Midbrain (tissue), 1 donor: ENCODE measurements at places on chromosomes 6 and 20.

DNA sequence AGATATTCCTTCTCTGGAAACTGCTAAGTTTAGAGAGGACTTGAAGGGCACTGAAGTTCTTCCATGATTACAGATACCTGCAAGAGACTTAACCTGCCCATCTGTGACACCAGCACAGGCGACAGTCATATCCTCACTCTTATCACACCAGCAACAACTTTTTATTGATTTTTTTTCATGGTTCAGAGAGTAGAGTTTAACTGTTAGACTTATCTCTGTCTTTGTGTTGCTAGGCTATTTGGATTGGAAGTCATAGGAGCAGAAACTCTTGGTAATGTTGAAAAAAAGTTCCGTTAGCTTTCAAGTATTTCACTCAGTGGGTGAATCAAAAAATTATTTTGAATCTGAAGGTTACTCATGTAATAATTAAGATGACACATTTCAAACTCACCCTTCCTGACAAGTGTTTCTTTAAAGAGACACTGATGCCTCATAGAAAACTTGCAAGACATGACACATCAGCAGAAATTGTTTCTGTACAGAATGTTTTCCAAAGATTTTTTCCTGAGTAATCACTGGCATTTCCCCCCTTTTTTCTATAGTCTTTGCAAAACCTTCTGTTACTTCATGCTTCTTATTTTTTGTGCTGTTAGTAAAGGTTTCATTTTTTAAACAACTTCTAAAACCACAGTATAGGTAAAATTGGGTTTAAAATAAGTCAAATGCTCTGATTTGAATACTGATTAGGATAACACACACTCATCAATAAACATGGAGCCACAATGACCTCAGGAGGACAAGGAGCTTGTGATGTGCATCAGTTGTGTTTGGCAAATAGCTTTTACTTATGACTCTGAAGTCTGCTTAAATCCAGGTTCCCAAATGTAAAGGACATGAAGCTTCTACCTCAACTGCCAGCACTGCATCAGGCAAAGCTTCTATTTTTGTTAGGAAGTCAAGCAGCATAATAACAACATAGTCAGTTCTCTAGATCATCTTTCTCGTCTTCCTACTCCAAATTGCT is 252.9 kb upstream of the MAN1A1 start:
- no peak for DNase-seq

- DNase-seq, result no peak
These were observed 55.2 kb downstream of the TGM2 start for GRCh38 chr20:38109591-38110524.

- DNase-seq, result no peak
These were observed 177.6 kb upstream of the PHACTR1 start for GRCh38 chr6:12538881-12539357.

GRCh38 chr6:290111-290922 is 2.0 kb upstream of the DUSP22 start:
- no peak for DNase-seq

DNA sequence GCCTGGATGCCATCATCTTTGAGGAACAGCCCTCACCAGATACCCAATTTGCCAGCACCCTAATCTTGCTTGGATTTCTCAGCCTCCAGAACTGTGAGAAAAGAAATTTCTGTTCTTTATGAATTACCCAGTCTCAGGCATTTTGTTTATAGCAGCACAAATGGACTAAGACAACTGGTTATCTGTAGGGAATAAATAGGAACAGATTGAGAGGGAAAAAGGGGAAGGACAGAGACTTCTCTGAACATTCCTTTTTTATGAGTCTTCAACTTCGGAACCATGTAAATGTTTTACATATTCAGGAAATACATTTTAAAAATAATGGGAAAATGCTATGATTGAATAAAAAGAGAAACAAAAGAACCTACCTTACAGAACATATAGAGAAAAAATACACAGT is 20.9 kb downstream of the KCTD20 start:
- DNase-seq, result no peak

- DNase-seq, result peak; percentile 15
These were observed 150.1 kb downstream of the DHX35 start for GRCh38 chr20:39112178-39112743.

GRCh38 chr6:21971541-21971940 is 325.3 kb downstream of the PRL start:
- no peak for DNase-seq

GRCh38 chr6:14634072-14634471 is 516.5 kb downstream of the CD83 start:
- DNase-seq, result no peak

DNA sequence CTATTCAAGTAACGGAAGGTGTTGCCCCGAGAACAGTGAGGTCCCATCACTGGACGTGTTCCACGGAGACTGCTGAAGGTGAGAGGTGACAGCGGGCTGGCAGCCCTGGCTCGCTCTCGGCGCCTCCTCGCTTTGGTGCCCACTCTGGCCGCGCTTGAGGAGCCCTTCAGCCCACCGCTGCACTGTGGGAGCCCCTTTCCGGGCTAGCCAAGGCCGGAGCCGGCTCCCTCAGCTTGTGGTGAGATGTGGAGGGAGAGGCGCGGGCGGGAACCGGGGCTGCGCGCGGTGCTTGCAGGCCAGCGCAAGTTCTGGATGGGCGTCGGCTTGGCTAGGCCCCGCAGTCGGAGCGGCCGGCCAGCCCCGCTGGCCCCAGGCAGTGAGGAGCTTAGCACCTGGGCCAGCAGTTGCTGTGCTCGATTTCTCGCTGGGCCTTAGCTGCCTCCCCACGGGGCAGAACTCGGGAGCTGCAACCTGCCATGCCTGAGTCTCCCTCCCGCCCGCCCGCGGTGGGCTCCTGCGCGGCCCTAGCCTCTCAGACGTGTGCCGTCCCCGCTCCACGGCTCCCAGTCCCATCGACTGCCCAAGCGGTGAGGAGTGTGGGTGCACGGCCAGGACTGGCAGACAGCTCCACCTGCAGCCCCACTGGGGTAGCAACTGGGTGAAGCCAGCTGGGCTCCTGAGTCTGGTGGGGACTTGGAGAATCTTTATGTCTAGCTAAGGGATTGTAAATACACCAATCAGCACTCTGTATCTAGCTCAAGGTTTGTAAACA is 77.6 kb downstream of the RNF182 start:
- DNase-seq, result no peak

DNA sequence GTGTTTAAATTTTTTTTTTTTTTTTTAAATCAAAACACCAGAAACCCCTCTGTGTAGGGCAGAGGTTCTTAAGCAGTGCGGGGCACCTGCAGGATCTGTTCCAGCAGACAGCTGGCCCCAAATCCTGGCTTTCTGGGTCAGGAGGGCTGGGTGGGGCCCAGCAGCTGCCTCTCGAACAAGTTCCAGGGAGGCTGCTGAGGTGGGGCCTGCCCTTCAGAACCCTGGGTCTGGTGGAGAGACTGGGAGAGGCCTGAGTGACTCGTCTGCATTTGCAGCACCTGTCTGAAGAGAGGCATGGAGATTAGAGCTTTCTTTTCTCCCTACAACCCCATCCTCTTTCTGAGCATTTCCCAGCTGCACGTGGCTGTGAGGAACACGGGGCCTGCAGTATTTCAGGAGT is 8.4 kb downstream of the PSMG4 start:
- DNase-seq, result no peak

- DNase-seq, result no peak
These were observed 207.7 kb upstream of the GJE1 start for GRCh38 chr6:141925001-141925400.

GRCh38 chr20:12927489-12927888 is 81.3 kb upstream of the SPTLC3 start:
- DNase-seq, result no peak

DNA sequence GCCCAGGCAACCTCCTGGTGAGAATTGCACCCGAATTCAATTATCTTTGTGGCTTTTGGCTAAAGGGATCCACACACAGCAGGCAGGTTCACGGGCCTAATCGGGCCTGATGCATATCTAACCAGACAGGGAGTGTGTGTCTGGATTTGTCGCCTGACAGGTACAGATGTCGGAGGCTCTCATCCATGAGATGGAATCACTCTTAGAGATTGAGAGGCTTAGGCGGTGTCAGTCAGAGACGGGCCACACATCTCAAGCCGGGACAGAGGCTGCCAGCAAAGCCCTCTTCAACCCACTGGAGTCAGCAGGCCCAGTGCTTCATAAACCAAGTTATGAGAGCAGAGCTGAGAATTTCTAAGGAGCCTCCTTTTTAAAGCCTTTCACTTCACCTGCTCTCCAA is 247.0 kb downstream of the LRFN2 start:
- no peak for DNase-seq

DNA sequence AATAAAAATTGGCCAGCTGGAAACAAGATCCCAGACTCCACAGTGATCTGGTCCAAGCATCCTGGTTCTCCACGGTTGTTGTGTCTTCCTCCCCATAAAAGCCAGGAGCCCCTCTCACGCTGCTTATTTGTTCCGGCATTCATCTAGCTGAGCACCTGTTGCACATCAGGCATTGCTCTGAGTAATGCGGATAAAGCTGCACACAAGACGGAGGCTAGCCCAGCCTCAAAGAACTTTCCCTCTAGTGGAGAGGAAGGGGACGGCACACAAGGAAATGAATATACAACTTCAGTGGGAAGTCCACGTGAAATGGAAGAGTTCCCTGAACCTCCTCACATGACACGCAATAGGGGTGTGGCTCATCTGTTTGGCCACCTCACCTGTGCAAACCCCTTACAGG is 30.3 kb upstream of the NXT1 start:
- no peak for DNase-seq

- no peak for DNase-seq
These were observed 114.3 kb downstream of the DST start for GRCh38 chr6:56528412-56528841.

DNA sequence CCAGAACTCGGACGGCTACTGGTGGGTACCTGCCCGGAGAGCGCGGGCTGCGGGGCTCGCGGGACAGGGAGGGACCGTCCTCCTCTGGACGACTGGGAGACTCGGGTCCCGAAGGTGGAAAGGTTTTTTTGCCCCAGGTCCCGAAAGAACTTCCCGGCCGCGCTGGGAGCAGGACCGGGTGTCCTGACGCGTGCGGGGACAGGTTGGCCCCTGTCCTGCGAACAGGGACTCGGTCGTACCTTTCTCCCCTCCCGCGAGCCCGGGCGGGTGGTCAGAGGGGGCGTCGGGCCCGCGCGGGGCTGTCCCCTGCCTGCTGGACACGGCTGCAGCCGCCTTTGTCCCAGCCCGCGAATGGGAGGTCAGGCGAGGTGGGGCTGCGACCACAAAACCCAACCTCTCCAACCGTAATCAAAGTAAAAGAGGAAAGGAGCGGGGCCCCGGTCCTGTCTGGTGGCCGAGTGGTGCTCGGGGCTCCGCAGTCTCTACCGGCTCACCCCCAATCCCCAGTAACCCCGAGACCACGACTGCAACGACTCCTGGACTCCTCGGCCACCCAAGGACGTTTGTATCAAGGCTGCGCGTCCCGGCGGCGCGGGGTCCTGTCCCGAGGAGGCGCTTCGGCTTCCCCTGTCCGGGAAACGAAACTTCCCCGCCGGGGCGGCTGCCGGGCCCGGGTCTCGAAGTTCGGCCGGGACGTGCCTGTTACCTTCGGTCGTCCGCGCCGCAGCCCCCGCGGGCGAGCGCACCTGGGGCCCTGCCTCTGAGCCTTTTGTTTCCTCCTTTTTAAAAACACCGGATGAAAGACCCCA is 798 bp downstream of the DSP start:
- DNase-seq, result no peak

DNA sequence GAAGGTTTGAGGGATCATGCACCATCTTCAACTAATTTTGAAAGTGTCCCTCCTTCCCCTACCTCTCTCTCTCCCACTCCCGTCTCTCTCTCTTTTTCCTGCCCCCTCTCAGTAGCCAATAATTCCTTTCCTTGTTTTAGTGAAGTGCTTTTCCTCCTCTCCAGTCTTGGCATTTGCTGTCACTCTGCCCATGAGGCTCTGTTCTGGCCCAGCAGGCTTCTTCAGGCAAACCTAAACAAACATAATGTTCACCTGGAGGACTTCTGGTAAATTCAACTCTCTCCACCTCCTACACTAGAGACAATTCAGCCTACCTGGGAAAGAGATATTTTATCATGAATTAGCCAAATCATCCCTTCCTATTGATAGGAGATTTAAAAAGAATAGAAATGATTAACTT is 320.4 kb upstream of the RNF24 start:
- no peak for DNase-seq

- no peak for DNase-seq
These were observed 14.9 kb downstream of the ZBTB2 start for GRCh38 chr6:151376440-151376839.

GRCh38 chr6:138229663-138230179 is 11.4 kb upstream of the PBOV1 start:
- DNase-seq, result no peak

DNA sequence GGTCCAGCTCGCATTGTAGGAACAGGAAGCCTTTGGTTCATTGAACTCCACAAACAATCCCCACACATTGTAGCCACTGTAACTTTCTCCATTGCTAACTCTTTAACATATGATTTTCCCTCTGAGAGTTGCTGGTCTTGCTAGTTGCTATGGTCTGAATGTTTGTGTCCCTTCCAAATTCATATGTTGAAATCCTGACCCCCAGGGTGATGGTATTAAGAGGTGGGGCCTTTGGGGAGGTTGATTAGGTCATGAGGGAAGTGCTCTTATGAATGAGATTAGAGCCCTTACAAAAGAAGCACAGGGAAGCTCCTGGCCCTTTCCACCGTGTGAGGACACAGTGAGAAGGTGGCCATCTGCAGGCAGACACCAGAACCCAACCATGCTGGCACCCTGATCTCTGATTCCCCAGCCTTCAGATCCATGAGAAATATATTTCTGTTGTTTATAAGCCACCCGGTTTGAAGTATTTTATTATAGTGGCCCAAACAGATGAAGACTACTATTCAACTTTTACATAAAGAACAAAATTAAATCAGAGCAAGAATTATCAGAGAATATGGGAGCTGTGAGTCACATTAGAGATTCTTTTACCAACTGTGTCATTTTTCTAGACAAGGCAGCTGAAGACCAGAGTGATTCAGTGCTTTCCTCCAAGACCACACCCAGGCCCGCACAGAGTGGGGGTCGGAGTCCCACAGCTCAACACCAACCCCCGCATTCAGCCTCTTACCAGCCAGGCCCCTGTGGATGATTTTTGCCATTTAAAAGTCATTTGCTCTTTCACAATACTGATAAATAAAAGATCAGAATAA is 143.0 kb downstream of the SAMD5 start:
- DNase-seq, result no peak

DNA sequence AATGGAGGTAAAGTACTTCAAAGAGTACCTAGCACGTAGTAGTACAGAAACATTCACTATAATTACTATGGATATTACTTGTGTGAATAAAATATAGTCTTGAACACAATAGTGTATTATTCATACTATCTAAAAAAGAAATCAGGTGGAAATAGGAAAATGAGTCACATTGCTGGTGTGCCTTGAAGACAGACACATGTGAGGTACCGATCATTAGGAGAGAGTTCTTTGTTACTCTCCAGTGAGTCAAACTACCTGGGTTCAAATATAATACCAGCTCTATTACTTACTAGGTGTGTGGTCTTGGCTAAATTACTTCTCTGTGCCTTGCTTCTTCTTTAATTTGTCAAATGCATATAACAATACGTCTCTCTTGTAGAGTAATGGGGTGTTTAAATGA is 50.8 kb upstream of the BEND6 start:
- no peak for DNase-seq

GRCh38 chr6:73796881-73797280 is 100.9 kb downstream of the CD109 start:
- DNase-seq, result no peak

GRCh38 chr20:37305839-37306238 is 16.4 kb downstream of the MANBAL start:
- DNase-seq, result no peak
